Suppressor macrophage (primary cell): ENCODE measurements at places on chromosomes 11 and 22.

DNA sequence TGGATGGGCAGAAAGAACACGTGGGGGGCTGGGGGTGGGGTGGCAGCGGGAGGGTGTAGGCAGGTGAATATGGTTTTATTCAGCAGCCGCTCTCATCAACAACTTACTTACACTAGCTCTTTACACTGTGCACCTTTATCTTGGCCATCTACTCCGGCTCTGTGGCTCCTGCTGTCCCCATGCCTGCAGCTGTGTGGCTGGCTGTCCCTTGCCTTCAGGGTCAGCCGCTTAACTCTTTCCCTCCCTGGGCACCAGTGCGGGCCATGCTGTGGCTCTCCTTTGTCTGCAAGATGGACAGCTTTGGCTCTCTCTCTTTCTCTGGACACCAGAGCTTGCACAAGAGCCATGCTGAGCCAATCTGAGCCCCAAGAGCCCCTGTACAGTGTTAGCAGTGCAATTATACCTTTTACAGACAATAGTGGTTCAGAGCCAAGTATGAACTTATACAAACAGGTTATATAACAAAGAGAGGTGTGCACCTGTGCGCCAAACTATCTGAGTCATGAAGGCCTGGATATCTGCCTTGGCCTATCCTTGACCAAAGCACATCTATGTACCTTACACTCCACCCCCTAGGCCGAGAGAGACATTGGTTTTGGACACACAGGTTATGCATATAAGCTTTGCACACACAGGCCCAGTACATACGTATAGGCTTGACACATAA is 94.3 kb upstream of the CTSC start:
- DNase-seq: no peak

DNA sequence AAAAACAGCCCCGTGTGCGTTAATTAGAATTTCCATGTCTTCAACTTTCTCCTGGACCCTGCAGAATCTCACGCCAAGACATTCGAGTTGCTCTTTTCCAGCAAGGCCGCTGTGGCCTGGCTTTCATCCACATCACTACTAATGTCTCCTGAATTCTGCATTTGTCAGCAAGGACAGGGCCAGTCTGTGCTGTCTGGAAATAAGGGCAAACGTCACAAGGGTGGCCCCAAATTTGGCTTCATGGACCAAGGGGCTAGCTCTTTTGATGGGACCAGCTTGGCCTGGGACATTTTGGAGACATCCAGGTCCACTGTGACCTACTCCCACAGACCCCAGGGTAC is 33.4 kb downstream of the KCNQ1OT1 start:
- no peak for DNase-seq

DNA sequence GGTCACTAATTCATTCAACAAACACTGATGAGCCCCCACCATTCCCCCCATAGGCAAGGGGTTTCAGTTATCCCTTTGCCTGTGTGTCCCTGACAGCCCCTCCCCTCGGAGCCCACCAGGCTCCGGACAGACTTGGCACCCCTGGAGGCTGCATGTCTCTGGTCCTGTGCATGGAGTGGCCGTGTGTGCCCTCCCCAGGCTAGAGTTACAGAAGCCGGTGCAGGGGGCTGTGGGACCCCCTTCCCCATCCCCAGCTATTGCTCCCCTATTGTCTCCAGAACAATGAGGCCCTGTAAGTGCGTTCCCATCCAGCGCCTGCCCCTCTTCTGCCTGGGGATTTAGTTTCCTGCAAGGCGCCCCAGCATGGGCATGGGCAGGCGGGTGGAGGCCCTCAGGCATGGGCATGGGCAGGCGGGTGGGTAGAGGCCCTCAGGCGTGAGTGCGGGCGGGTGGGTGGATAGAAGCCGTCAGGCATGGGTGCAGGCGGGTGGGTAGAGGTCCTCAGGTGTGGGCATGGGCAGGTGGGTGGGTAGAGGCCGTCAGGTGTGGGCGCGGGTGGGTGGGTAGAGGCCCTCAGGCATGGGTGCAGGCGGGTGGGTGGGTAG is 1.5 kb downstream of the MUC2 start:
- DNase-seq: no peak

GRCh38 chr22:24335496-24335895 is 64.9 kb downstream of the SPECC1L start:
- DNase-seq: peak; percentile 66

- no peak for DNase-seq
These were observed 139.5 kb upstream of the GUCY1A2 start for GRCh38 chr11:107157809-107158187.

- no peak for DNase-seq
These were observed 1270.6 kb downstream of the LRRC4C start for GRCh38 chr11:40188848-40189247.

- no peak for DNase-seq
These were observed 319.8 kb downstream of the DLG2 start for GRCh38 chr11:85307366-85307765.

GRCh38 chr11:134100171-134100570 is 31.3 kb downstream of the JAM3 start:
- no peak for DNase-seq

- DNase-seq: no peak
These were observed 11.6 kb downstream of the PPFIBP2 start for GRCh38 chr11:7525424-7525823.

GRCh38 chr11:116895048-116895757 is 57.8 kb upstream of the APOA1 start:
- DNase-seq: peak; percentile 60

- peak; percentile 38 for DNase-seq
These were observed 94.8 kb downstream of the CTTN start for GRCh38 chr11:70493089-70493474.

DNA sequence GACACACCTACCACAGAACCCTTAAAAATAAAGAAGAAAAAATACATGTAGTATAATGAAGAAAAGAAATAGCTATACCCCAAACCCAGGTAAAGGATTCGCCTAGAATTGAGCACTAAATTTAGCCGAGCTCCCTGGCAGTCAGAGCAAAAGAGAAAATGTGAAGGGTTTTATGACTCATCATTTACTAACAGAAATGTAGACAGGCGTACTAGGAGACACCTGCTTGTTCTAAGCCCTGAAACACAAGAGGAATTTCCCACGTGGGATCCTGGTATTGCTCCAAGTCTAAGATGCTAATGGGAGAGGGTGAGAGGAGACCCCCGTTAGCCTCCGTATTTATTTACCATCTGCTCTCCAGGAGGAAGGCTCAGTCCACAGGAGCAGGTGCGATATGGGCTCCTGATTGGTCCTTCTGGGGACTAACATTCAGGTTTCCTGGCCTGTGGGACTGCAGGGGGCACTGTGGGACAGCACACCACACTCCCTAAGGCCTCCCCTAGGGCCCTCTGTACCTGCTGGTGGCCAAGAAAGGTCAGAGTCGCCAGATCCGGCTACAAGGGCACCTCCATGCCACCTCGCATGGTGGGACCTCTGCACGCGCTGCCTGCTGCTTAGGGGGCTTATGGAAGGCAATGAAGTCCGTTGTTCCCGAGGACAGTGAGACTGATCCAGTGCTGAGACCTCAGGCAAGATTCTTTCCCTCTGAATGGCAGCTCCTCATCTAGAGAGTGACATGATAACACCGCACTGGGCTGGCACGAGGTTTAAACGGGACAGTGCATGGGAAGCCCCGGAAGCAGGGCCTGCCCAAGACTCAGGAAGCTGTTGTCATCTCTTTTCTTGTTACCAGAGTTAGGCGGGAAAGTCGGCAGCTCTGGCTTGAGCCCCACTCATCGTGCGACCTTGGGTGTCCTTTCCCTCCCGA is 25.8 kb downstream of the KCNC1 start:
- peak; percentile 32 for DNase-seq

DNA sequence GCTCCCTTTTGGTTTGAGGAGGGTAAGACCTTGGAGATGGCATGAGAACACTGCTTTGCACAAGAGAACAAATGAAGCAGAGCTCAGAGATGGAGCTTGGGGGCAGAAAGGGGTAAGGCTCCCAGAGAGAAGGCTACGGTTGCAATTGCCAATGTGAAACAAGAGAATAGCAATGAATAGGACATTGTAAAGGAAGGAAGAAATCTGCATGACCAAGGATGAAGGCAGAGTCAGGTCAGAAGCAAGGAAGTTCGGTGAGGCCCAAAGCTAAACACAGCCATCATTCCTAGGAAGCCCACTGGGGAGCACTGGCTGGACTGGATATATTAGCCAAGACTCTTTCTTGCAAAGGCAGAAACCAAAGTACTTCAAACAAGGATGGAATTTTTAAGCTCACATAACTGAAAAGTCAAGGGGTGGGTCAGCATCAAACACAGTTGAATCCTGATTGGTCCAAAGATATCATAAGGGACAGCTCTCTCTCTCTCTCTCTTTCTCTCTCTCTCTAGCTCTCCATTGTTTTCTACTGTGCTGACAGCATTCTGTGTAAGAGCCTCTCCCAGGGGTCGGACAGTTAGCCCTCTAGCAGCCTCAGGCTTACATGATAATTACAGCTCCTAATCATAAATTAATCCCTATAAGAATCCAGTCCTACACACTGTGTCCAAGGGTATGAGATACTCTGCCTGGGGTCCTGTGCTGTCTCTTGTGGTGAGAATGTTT is 484.3 kb downstream of the SOX6 start:
- DNase-seq: no peak

DNA sequence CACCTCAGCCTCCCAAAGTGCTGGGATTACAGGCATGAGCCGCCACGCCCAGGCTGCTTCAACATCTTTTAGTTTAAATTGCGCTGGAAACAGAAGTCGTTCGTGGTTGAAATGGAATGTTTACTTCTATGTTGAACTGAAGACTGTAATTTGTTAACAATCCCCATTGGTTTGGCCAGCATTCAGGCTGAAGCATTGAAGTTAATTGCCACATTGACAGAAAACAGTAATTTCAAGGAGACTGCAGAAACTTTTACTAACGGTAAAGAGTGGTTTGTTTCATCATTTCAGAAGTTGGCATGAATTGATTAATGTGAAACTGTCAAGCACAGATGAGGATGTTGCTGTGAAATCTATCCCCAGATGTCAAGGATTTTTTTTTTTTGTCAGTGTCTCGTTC is 14.2 kb downstream of the AP5B1 start:
- no peak for DNase-seq

DNA sequence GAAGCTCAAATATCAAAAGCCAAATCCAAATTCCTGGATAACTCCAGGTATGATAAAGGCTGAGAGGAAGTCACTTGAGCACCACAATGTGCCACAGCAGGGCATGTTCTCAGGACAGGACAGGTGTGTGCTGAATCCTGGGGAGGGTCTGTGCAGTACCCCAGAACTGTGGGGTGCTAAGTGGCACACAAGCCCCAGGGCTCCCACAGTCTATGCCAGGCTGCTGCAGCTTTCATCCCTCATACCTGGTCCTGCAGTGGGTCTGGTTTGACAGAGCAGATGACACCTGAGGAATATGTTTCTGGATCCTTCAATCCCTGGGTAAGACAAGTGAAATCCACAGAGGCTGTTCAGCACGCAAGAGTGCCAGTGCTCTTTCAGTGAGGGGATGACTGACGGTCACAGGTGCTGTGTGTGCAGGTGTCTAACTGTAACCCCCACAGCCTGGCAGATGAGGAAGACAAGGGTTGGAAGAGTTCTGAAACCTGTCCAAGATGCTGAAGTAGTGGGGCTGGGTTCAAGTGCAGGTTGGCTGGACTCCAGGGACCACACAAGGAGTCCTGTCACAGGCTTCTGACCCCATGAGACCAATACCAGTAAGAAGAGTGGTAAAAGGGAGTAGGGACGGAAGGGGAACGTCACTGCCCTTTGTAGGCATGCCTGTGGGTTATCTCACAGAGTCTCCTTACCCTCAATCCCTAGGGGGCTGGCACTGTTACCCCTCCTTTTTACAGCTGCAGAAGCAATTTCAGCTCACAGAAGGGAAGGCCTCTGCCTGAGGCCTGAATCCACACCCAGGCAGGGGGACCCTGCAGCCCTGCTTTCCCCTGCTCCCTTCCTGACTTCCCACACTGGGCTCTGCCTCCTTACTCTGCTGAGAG is 14.1 kb downstream of the SERPIND1 start:
- DNase-seq: no peak

- DNase-seq: no peak
These were observed 4.0 kb downstream of the A4GALT start for GRCh38 chr22:42716649-42717127.

GRCh38 chr11:61587951-61588727 is 7.3 kb upstream of the SYT7 start:
- DNase-seq: no peak

DNA sequence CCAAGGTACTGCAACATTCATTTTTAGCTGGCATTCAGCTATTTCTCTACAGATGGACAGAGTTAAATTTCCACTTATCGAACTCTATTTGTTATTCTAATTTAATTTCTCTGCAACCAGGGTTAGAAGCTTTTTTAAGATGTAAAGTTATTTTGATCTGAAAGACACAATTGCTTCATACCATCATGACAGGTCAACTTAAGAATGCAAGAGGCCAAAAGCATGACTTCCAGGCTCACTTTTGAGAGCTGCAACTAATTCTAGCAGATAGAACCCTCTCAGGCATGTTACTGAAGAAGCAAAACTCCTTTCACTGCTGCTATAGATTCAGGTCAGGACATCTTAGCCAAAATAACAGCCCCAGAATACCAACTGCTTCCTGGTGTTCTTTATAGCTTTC is 86.5 kb upstream of the GALNT18 start:
- DNase-seq: no peak

DNA sequence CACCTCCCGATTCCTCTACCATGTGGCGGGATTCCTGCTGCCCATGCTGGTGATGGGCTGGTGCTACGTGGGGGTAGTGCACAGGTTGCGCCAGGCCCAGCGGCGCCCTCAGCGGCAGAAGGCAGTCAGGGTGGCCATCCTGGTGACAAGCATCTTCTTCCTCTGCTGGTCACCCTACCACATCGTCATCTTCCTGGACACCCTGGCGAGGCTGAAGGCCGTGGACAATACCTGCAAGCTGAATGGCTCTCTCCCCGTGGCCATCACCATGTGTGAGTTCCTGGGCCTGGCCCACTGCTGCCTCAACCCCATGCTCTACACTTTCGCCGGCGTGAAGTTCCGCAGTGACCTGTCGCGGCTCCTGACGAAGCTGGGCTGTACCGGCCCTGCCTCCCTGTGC is 10.5 kb downstream of the CXCR5 start:
- no peak for DNase-seq

- DNase-seq: peak; percentile 84
These were observed 4.5 kb upstream of the TP53I11 start for GRCh38 chr11:44955015-44955738.

- no peak for DNase-seq
These were observed 2.9 kb downstream of the CHID1 start for GRCh38 chr11:907668-908067.

GRCh38 chr22:38429499-38430068 is 25.4 kb downstream of the KCNJ4 start:
- no peak for DNase-seq

DNA sequence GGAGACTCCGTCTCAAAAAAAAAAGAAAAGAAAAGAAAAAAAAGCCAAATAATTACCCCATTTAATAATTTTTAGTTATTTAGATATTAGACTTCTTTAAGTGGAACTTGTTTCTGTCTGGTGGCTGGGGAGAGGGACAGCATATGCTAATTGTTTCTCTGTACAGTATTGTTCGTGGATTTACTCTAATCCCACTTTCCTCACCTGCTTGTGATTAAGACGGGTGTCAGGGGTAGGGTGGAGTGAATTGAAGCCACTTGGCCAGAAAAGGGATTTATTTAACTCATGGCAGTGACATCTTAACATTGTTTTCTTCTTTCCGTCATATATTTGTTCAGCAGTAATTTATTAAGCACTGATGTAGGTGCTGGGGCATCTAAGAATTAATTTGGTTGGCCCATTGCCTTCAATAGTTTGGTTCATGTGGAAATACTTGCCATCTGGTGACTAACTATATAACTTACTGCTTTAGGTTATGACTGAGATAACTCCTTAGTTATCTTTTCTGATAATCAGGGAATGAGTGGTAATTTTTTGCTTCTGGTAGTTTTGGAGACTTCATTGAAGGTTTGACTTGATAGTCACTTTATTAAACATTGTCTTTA is 4.6 kb downstream of the TNRC6B start:
- no peak for DNase-seq
